A549 (cell line): ENCODE measurements at places on chromosomes 7 and 10.

- DNase-seq, result no peak
Observed at GRCh38 chr7:144439717-144440205, 36.3 kb upstream of the NOBOX start.

DNA sequence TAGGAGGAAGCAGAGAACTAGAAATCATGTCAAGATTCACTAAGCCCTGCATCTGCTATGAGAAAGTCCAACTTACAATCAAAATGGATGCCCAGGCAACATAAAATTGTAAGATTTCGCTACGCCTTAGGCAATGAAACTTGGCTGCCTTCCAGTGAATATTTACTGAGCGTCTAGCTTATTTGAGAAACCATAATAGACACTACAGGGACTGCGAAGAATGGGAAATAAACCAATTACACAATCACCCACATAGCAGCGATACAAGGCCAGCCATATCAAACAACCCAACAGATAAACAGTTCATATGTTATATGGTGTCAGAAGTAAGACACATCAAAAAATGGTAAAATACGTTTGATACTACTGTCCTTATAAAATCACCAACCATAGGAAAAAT is 545.0 kb upstream of the C7orf33 start:
- no peak for DNase-seq

DNA sequence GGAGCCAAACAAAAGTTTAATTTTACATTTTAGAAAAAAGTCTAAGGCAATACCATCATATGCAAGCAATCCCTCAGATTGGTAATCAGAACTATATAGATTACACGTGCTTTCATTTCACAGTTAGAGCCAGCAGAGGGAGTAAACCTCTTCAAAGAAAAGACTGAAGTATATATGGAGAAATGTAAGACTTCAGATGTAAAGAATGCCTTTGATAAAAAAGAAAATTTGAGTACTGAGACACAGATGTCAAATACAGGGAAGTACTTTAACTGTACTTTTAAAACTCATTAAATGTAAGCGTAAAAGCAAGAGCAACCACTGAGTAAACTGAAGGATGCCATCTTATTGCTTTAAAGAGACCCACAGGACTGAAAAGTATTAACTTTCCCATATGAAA is 101.4 kb upstream of the FAM133B start:
- peak; percentile 69 for DNase-seq

- DNase-seq, result no peak
Observed at GRCh38 chr7:13115157-13115772, 427.8 kb downstream of the ARL4A start.

DNA sequence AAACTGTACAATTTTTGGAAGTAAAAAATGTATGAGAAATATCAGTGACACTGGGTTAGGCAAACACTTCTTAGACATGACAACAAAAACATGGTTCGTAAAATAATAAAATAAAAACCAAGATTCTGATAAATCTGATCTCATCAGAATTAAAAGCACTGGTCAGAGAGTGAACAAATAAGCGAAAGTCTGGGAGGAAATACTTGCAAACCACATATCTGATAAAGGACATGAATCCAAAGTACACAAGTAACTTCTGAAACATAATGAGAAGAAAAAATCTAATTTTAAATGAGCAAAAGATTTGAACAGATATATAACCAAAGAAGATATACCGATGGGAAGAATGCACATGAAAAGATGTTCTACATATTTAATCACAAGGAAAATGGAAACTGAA is 91.5 kb downstream of the RTKN2 start:
- DNase-seq, result no peak

- no peak for DNase-seq
Observed at GRCh38 chr7:142131439-142132185, 20.1 kb downstream of the MGAM2 start.

DNA sequence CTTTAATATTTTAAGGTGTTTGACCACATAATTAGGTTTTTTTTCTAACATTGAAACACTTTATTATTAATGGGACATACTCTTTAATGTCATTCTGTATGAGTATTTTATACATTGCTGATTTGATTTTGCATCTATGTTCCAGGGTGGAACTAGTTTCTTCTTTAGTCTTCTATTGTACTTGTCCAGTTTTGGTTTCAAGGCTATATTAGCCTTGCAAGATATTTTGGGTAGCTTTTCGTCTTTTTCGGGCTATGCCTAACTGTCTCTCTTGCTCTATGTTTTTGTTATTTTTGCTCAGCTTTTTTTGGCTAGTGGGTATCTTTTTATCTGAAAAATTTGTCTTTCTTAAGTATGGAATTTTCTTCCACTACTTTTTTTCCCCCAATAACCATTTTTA is 38.7 kb upstream of the MKX start:
- no peak for DNase-seq
